ENCODE measurements at places on chromosomes 1 and 21. TPM values are rescaled to one million over a fixed set of nuclear protein-coding genes. Genes with fewer than 3 reads are reported as not detected.
A peak's percentile ranks its signal among the peaks of the same experiment; 100 is the strongest.

DNA sequence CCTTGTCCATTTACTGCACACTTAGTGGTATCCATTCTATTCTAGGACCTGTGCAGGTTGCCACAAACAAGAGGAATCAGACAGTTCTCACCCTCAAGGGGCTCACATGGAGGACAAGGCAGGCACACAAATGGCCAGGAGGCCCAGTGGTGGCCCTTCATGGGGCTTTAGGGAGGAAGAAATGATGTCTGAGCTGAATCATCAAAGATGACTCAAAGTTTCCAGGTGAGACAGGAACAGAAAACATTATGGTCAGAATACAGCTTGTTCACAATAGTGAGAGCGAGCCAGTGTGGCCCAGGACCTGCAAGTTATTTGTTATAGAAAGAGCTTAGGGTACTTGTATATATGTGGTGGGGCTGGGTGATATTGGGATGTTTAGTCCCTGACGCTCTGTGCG is 26.4 kb downstream of the SHISAL2A start:
- H3K27me3 ChIP-seq = no peaks in the 10 kb centered on the region
- H3K4me3 ChIP-seq = no peak overlapping the region
- peaks cover 4% of the 10 kb centered on the region for H3K4me1 ChIP-seq
- H3K27ac ChIP-seq = no peak overlapping the region

GRCh38 chr1:114108751-114109255 is 44.9 kb downstream of the SYT6 start:
- no peak for DNase-seq
- H3K4me3 ChIP-seq = no peak overlapping the region
- H3K4me1 ChIP-seq = no peaks in the 10 kb centered on the region
- peaks cover 100% of the 10 kb centered on the region for H3K27me3 ChIP-seq

GRCh38 chr1:110083061-110083865 is 12.8 kb upstream of the ALX3 start:
- H3K36me3 ChIP-seq = no peaks in the 10 kb centered on the region
- peaks cover 95% of the 10 kb centered on the region for H3K27me3 ChIP-seq
- DNase-seq = no peak
- peaks cover 9% of the 10 kb centered on the region for H3K4me1 ChIP-seq
- H3K27ac ChIP-seq = no peak overlapping the region
- H3K4me3 ChIP-seq = peak overlapping the region; percentile 45

- no peaks in the 10 kb centered on the region for H3K27me3 ChIP-seq
- no peaks in the 10 kb centered on the region for H3K36me3 ChIP-seq
- H3K4me1 ChIP-seq = peaks cover 5% of the 10 kb centered on the region
- H3K27ac ChIP-seq = no peak overlapping the region
These were observed 331.9 kb downstream of the AJAP1 start for GRCh38 chr1:4986306-4986705.

The GJA8 gene
- total RNA-seq = not detected

The FMO5 gene
- total RNA-seq = 13.9 TPM

GRCh38 chr1:96978901-96979300 is 257.3 kb downstream of the PTBP2 start:
- no peaks in the 10 kb centered on the region for H3K36me3 ChIP-seq
- H3K4me3 ChIP-seq = no peak overlapping the region
- no peak overlapping the region for H3K27ac ChIP-seq
- no peak for DNase-seq
- peaks cover 3% of the 10 kb centered on the region for H3K4me1 ChIP-seq
- no peaks in the 10 kb centered on the region for H3K27me3 ChIP-seq

- no peak for DNase-seq
- H3K36me3 ChIP-seq = peaks cover 51% of the 10 kb centered on the region
- H3K4me3 ChIP-seq = no peak overlapping the region
- no peaks in the 10 kb centered on the region for H3K4me1 ChIP-seq
- no peak overlapping the region for H3K27ac ChIP-seq
- H3K27me3 ChIP-seq = no peaks in the 10 kb centered on the region
These were observed 3.2 kb downstream of the GPATCH4 start for GRCh38 chr1:156598125-156598524.

GRCh38 chr1:17185485-17185860 is 19.5 kb upstream of the PADI1 start:
- DNase-seq = no peak
- H3K4me1 ChIP-seq = no peaks in the 10 kb centered on the region
- no peak overlapping the region for H3K27ac ChIP-seq
- H3K4me3 ChIP-seq = no peak overlapping the region

- H3K4me1 ChIP-seq = no peaks in the 10 kb centered on the region
- no peaks in the 10 kb centered on the region for H3K36me3 ChIP-seq
- no peak overlapping the region for H3K27ac ChIP-seq
These were observed 32.6 kb upstream of the SPOCD1 start for GRCh38 chr1:31848381-31848897.

GRCh38 chr1:85378534-85378933 is 86.4 kb downstream of the DDAH1 start:
- H3K27me3 ChIP-seq = no peaks in the 10 kb centered on the region
- no peaks in the 10 kb centered on the region for H3K36me3 ChIP-seq
- no peaks in the 10 kb centered on the region for H3K4me1 ChIP-seq
- no peak overlapping the region for H3K27ac ChIP-seq

GRCh38 chr1:246919902-246920301 is 11.8 kb downstream of the AHCTF1 start:
- DNase-seq = no peak
- no peaks in the 10 kb centered on the region for H3K27me3 ChIP-seq
- no peaks in the 10 kb centered on the region for H3K4me1 ChIP-seq

GRCh38 chr1:19370453-19371170 is 58.5 kb downstream of the SLC66A1 start:
- no peaks in the 10 kb centered on the region for H3K27me3 ChIP-seq
- no peak overlapping the region for H3K27ac ChIP-seq
- H3K36me3 ChIP-seq = peaks cover 37% of the 10 kb centered on the region
- H3K4me3 ChIP-seq = no peak overlapping the region

DNA sequence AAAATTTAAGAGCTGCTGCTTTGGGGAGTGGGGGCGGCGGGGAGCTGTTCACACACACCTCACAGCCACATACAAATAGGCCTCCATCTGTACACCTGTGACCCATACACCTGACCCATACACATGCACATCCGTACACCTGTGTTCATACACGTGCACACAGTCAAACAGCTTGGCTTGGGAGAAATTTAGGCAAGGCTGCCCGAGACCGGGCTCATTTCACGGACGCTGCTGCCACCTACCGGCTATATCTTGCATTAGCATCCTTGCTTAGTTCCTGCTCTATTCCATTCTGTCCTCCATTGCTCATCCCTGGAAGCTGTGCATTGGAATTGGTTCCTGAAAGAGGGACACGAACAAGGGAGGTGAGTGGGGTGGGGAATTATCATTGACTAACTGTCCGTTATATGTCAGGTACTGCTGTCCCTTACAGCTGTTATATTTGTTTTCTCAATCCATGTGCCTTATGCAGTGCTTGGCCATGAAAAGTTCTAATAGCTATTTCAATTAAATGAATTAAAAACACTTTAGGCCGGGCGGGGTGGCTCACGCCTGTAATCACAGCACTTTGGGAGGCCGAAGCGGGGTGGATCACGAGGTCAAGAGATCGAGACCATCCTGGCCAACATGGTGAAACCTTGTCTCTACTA is 37.1 kb upstream of the EPB41 start:
- no peaks in the 10 kb centered on the region for H3K4me1 ChIP-seq
- H3K27me3 ChIP-seq = no peaks in the 10 kb centered on the region
- H3K27ac ChIP-seq = no peak overlapping the region
- peak; percentile 92 for DNase-seq

GRCh38 chr1:27887215-27888021 is 15.1 kb downstream of the THEMIS2 start:
- DNase-seq = no peak
- H3K27me3 ChIP-seq = no peaks in the 10 kb centered on the region
- no peaks in the 10 kb centered on the region for H3K4me1 ChIP-seq
- H3K27ac ChIP-seq = no peak overlapping the region

DNA sequence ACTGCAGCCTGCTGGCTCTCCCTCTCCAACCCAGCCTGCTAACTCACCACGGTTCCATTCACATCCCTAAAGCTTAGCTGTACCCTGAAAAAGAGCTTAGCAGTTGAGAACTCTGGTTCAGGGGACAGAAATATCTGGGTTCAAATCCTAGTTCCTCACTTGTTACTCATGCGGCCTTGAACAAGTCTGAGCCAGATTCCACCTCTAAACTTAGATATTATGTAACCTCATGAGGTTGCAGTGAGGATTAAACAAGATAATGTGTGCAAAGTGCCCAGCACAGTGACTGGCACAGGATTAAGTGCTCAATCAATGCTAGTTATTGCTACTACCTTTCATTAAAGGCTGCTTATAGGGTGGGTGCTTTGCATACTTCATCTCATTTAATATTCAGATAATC is 41.3 kb upstream of the DHCR24 start:
- H3K4me1 ChIP-seq = no peaks in the 10 kb centered on the region
- H3K27ac ChIP-seq = no peak overlapping the region
- no peak for DNase-seq

The TRIM46 gene
- total RNA-seq = 11.3 TPM

- no peak overlapping the region for H3K27ac ChIP-seq
- no peak for DNase-seq
- no peaks in the 10 kb centered on the region for H3K36me3 ChIP-seq
- peaks cover 10% of the 10 kb centered on the region for H3K27me3 ChIP-seq
These were observed 93.8 kb downstream of the LAMC2 start for GRCh38 chr1:183279835-183280234.

GRCh38 chr1:97277891-97278654 is 556.5 kb downstream of the PTBP2 start:
- no peaks in the 10 kb centered on the region for H3K27me3 ChIP-seq
- no peak overlapping the region for H3K27ac ChIP-seq
- DNase-seq = no peak
- H3K4me1 ChIP-seq = no peaks in the 10 kb centered on the region

The KAZN gene
- 13.5 TPM for total RNA-seq

The TEX38 gene
- total RNA-seq = not detected

DNA sequence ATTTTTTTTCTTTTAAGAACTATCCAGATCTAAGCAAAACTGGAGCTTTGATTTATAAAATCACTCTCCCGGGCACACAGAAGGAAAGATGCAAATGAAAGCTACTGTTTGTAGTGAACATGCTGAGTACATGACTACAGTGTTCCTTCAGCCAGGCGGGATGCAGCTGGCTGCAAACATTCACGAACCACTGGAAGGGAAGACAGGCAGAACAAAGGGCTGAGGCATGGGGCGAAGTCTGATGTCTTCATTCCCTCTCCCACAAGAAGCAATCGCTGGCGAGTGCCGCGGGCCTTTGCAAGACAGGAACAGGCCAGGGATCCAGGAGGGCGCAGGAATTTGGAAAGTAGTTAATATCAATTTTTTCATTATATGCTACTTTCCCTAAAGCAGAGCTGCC is 257.9 kb upstream of the AJAP1 start:
- DNase-seq = peak; percentile 31
- H3K27me3 ChIP-seq = no peaks in the 10 kb centered on the region
- no peaks in the 10 kb centered on the region for H3K4me1 ChIP-seq

DNA sequence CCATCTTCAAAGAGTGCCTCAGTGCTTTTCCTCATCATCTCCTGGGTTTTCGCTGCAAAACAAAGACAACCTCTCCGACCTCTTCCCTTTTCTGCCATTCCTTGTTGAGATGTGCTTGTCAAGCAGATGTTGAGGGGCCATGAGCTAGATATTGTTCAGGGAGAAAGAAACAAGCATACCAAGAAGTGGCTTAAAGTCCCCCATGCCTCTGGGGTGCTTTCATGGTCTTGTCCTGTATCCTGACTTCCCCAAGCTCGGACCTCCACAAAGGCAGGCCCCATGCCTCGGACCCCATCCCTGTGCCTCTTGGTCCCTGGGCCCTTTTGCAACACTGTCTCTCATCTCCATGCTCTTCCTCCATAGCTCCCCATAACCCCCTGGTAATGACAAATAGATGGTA is 103.8 kb downstream of the C1orf94 start:
- H3K4me3 ChIP-seq = no peak overlapping the region
- peaks cover 14% of the 10 kb centered on the region for H3K27me3 ChIP-seq
- no peaks in the 10 kb centered on the region for H3K36me3 ChIP-seq
- H3K27ac ChIP-seq = no peak overlapping the region
- no peak for DNase-seq

The RSPH1 gene
- total RNA-seq = 1.6 TPM

DNA sequence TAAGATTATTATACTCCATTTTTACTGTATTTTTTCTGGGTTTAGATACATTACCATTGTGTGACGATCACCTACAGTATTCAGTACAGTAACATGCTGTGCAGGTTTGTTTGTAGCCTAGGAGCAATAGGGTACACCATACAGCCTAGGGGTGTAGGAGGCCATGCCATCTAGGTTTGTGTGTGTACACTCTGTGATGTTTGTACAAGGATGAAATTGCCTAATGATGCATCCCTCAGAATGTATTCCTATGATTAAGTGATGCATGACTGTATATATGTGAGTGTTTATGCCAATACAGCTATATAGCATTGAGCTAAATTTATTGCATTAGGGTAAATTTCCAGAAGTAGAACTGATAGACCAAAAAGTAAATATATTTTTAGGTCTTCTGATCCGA is 23.3 kb downstream of the TUFT1 start:
- H3K27ac ChIP-seq = no peak overlapping the region
- no peaks in the 10 kb centered on the region for H3K27me3 ChIP-seq

GRCh38 chr1:208242146-208242545 is 2.0 kb downstream of the PLXNA2 start:
- peaks cover 19% of the 10 kb centered on the region for H3K4me1 ChIP-seq
- no peaks in the 10 kb centered on the region for H3K27me3 ChIP-seq
- no peak overlapping the region for H3K27ac ChIP-seq

DNA sequence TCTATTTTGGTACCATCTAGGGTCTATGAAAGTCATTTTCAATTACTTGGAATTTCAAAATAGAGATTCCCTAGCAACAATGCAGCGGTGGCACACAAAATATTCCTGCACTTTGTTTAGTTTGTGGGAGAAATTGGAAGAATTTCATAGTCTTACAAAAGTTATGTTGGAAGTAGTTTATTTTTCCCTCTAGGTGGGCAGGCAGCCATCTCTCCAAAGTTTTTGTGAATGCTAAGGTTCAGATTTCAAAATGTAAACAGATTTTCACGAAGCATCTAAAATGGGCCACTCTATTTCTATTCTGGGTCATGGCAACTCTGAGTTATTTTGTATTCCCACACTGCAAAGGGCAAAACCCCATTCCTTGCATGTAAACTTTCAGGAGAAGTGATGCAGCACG is 8.0 kb downstream of the SMCP start:
- H3K27me3 ChIP-seq = no peaks in the 10 kb centered on the region
- DNase-seq = no peak
- no peaks in the 10 kb centered on the region for H3K36me3 ChIP-seq
- H3K27ac ChIP-seq = no peak overlapping the region

- no peaks in the 10 kb centered on the region for H3K27me3 ChIP-seq
- H3K4me1 ChIP-seq = no peaks in the 10 kb centered on the region
- no peak overlapping the region for H3K27ac ChIP-seq
- no peaks in the 10 kb centered on the region for H3K36me3 ChIP-seq
These were observed 72.6 kb upstream of the TARDBP start for GRCh38 chr1:10939654-10940450.

Data from endodermal cell (in vitro differentiated cells).